ENCODE measurements at places on chromosomes 3 and 15.

GRCh38 chr3:189157232-189158007 is 14.4 kb upstream of the TPRG1 start:
- DNase-seq = no peak

- no peak for DNase-seq
These were observed 152.8 kb upstream of the TLE3 start for GRCh38 chr15:70250208-70251201.

GRCh38 chr3:154427685-154428285 is 2.2 kb downstream of the GPR149 start:
- no peak for DNase-seq

GRCh38 chr3:69241769-69242168 is 119.4 kb upstream of the LMOD3 start:
- no peak for DNase-seq

- no peak for DNase-seq
These were observed 11.3 kb downstream of the SLCO2A1 start for GRCh38 chr3:134018406-134018805.

- no peak for DNase-seq
These were observed 107.5 kb upstream of the THBS1 start for GRCh38 chr15:39473298-39473947.

DNA sequence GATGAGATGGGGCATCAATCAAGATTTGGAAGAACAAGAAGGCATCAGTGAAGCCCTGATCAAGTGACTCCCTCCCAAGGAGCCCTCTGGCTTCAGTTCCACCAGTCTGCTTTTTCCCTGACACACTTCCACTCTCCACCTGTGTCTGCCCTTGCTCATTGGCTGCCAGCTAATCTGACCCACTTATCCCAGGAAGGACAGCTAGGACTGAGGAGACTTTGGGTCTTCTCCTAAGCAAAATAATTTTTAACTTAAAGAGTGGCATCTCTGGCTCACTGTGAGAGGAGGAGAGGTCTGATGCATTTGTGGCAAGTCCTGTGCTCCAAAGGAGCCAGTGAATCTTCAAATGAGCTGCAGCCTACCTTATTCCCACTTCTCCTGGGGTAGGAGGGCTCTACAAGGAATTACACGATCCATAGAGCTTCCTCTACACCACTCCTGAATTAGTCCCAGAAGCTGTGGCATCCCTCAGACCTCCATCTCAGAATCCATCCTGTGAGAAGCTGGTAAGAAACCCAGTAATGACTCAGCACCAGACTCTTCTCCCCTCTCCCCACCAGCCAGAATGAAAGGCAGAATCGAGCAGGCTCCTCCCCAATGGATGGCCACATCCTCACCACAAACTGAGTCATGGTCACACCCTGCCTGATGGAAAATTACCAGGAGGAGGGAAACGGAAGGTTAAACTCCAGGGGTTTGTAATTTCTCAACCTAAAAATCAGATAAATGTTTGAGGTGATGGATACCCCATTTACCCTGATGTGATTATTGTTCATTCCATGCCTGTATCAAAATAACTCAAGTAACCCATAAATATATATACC is 6.3 kb upstream of the PKM start:
- DNase-seq = peak; percentile 63

- DNase-seq = no peak
These were observed 32.0 kb downstream of the RNF168 start for GRCh38 chr3:196471551-196471950.

Measured in ascending aorta (tissue), 2 donors.